A673 (cell line): ENCODE measurements at places on chromosomes 7 and 10. TPM values are rescaled to one million over a fixed set of nuclear protein-coding genes. Genes with fewer than 3 reads are reported as not detected.

The PIK3CG gene
- total RNA-seq = 13.4 and 13.7 TPM in 2 replicates

The RASA4B gene
- total RNA-seq = 1.8 and 4.6 TPM in 2 replicates

DNA sequence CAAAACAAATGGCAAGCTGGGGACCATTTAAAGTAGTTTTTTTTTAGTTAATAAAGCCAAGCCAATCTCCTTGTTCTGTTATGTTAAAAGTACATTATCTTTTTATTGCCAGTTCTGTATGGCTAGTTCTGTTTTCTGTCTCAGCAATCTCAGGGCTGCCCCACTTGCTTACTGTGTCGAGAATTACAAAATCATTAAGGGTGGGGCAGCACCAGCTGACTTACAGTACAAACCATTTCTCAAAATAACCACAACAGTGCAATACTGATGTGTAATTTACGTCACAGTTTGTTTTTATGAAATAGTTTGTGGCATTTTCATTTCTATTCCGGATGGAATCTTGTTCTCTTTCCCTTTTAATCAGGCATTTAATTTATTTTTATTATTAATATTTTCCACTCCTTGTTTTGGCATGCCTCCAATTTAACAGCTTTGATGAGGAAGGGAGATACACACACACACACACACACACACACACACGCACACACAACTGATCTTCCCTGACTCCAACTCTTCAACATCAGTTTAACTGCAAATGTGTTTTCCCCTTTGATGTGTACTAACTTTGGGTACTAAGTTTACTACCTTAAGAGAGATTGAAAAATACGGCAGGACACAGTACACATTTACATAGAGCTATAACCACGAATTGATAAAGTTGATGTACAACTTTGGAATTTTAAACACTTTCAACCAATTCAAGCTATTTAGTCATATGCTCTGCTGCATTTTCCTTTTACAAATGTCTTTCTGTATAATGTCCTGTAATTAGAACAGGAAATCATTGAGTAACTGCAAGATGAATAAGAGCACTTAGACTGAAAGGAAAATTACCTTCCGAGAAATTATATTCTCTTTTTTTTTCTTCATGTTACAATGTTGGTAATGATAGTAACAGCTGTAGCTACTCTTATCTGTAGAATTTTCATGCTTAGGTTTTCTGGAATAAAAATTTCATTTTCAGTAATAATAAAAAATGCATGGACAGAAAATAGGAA lies 91.5 kb downstream of the ARID5B start:
- DNase-seq = peak; percentile 94

DNA sequence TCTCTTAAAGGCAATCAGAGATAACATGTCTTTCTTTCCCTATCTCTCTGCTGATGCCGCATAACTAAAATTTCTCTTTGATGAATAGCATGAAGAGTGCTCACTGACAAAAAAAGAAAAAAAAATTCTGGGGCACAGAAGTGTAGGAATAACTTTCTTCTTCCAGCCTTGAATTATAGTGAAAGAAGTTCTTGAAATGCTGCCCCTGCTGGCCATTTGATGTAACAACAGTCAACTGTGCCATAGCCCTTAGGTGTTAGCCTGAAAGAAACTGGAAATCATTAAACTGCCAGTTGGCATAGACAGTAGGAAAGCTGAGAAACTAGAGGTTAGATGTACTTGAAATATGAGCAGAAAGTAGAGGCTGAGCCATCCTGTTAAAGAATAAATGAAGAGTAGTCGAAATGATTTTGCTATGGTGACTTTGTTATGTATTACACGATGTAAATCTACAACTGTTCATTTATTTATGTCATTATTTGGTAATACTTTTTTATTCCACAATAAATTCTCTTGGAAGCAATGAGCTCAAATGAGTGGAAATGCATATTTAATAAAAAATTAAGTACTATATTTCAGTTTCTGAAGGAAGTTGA lies 48.3 kb upstream of the FAM171A1 start:
- DNase-seq = peak; percentile 67
